ENCODE measurements at places on chromosomes 12 and 14.

GRCh38 chr14:85466678-85467077 is 63.3 kb upstream of the FLRT2 start:
- DNase-seq, result no peak

- no peak for DNase-seq
Measured at GRCh38 chr12:69580074-69580473, 5.2 kb upstream of the CCT2 start.

DNA sequence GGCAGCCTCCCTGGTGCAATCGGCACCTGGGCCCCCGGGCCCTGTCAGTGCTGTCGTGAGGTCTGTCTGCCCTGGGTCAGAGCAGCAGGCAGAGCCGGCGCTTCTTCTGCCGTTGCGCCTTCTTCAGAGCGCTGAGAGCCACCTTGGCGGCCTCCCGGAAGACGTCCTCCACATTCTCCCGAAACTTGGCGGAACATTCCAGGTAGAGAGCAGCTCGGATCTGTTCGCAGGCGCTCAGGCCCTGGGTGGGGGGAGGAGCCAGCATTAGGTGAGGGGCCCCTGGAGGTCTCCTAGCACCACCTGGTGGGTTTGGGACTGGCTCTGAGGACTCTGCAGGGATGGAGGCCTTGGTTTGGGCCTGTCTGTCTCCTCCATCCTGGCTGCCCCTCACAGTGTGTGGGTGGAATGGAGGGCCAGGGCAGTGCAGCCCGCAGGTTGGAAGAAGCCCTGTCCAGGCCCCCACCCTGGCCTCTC is 14.0 kb downstream of the RHOF start:
- no peak for DNase-seq

GRCh38 chr12:115093261-115093660 is 409.3 kb upstream of the TBX3 start:
- DNase-seq, result no peak

DNA sequence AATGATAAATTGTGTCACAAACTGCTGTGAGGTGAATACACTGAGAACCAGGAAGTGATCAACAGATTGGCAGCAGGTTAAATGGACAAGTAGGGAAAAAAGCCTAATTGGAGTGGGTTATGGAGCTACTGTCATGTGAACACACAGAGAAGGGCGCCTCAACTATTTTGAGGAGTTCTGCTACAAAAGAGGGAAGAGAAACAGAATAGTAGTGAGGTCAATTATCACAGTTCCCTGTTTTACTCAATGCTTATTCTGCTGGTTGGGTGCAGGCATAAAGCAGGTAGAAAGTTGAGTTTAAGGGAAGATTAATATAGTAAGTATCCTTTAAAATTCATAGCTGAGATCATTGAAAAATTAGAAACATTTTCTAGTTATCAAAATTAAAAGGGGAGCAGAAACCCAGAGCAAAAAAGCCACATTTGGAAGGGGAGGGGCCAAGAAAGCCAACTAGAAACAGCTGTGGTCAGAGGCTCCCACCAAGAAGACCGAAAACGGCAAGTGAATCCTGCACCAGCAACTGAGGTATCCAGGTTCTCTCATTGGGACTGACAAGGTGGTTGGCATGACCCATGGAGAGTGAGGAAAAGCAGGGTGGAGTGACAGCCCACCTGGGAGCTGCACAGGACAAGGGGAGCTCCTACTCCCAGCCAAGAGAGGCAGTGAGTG is 105.7 kb downstream of the ZC3H14 start:
- no peak for DNase-seq

Measured in NCI-H345 (cell line).